ENCODE measurements at places on chromosomes 6 and 20.

DNA sequence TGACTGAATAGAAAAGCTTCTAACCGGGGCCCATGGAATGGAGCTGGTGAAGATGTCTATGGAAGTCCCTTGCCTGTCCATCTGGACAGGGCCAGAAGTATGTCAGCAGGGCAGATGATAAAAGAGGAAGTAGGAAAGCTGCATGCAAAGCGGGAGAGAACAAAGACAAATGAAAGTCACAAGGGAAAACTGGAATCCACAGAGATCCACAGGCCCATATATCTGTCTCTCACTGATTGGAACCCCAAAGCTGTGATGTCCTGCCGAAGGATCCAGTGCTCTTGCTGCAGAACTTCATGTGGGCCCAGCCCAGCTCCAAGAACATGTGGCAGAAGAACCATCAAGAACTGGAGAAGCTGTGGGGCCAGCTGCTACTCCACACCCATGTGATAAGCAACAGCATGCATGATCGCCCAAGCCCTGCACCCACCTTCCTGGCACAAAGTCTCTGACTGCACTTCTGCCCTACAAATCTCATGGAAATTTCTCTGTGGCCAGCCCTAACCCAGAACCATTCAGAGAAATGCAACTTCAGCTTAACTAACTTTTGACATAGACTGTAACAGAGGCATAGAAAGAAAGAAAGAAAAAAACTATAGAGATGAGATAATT is 716.0 kb downstream of the KIF16B start:
- no peak overlapping the region for H3K27ac ChIP-seq
- no peaks in the 10 kb centered on the region for H3K4me1 ChIP-seq
- no peaks in the 10 kb centered on the region for H3K36me3 ChIP-seq
- H3K4me3 ChIP-seq, result no peak overlapping the region
- H3K27me3 ChIP-seq, result no peaks in the 10 kb centered on the region

- H3K4me3 ChIP-seq, result no peak overlapping the region
- peaks cover 13% of the 10 kb centered on the region for H3K4me1 ChIP-seq
- no peaks in the 10 kb centered on the region for H3K36me3 ChIP-seq
Observed at GRCh38 chr20:60144974-60145527, 186.8 kb downstream of the CDH26 start.

DNA sequence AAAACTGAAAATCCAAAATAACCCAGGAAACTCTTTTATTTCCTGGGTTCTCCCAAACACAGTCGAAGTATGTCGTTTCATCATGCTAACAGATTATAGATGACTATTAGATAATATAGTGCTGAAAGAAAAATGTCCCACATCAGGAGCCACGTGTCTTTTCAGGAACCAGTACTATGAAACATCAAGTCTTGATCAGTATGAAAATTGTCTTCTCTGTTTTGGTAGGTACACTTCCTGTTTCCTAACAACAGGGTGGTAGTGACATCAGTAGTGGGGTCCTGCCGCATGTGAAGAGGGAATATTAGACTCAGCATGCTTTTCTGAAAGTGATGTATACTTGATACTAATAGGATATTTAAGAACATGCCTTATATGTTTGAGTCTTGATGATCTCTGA is 136.7 kb downstream of the HIVEP1 start:
- no peaks in the 10 kb centered on the region for H3K36me3 ChIP-seq
- DNase-seq, result no peak
- H3K27ac ChIP-seq, result no peak overlapping the region
- no peaks in the 10 kb centered on the region for H3K27me3 ChIP-seq
- no peaks in the 10 kb centered on the region for H3K4me1 ChIP-seq

- H3K27ac ChIP-seq, result no peak overlapping the region
- DNase-seq, result no peak
- no peaks in the 10 kb centered on the region for H3K4me1 ChIP-seq
- no peaks in the 10 kb centered on the region for H3K27me3 ChIP-seq
- H3K4me3 ChIP-seq, result no peak overlapping the region
- no peaks in the 10 kb centered on the region for H3K36me3 ChIP-seq
Observed at GRCh38 chr6:144155529-144155928, 5.2 kb downstream of the STX11 start.

DNA sequence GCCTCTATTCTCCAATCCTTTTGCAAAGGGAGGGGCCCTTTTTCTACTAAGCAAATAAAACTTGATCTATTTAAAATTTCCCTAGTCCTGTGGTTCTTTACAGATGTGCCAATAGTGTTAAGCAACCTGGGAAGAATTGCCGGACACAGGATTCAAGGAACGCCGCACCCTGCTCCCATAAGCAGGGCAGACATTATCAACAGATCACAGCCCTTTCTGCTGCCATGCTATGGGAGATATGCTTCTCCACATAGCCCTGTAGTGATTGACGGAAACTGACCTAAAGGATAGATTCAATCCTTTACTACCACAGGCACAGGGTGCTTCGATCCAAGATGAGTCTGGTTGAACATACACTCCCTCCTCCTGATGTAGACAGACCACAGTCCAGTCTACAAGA is 118.4 kb upstream of the TRAF3IP2 start:
- H3K4me1 ChIP-seq, result no peaks in the 10 kb centered on the region
- H3K36me3 ChIP-seq, result peaks cover 9% of the 10 kb centered on the region
- no peak overlapping the region for H3K27ac ChIP-seq
- DNase-seq, result no peak

GRCh38 chr6:73566954-73567591 is 46.2 kb upstream of the EEF1A1 start:
- H3K36me3 ChIP-seq, result no peaks in the 10 kb centered on the region
- peak overlapping the region; percentile 73 for H3K27ac ChIP-seq
- peaks cover 16% of the 10 kb centered on the region for H3K4me1 ChIP-seq

GRCh38 chr6:25655723-25656122 is 3.7 kb downstream of the SCGN start:
- no peaks in the 10 kb centered on the region for H3K4me1 ChIP-seq
- no peak overlapping the region for H3K27ac ChIP-seq
- no peaks in the 10 kb centered on the region for H3K36me3 ChIP-seq
- no peak for DNase-seq
- H3K4me3 ChIP-seq, result no peak overlapping the region
- no peaks in the 10 kb centered on the region for H3K27me3 ChIP-seq

GRCh38 chr20:10060226-10060625 is 25.4 kb downstream of the ANKEF1 start:
- H3K27me3 ChIP-seq, result no peaks in the 10 kb centered on the region
- H3K27ac ChIP-seq, result no peak overlapping the region
- no peaks in the 10 kb centered on the region for H3K4me1 ChIP-seq
- H3K36me3 ChIP-seq, result peaks cover 3% of the 10 kb centered on the region
- no peak overlapping the region for H3K4me3 ChIP-seq

GRCh38 chr6:14595751-14596150 is 478.2 kb downstream of the CD83 start:
- no peaks in the 10 kb centered on the region for H3K4me1 ChIP-seq
- H3K27ac ChIP-seq, result no peak overlapping the region
- no peak overlapping the region for H3K4me3 ChIP-seq
- H3K36me3 ChIP-seq, result no peaks in the 10 kb centered on the region

DNA sequence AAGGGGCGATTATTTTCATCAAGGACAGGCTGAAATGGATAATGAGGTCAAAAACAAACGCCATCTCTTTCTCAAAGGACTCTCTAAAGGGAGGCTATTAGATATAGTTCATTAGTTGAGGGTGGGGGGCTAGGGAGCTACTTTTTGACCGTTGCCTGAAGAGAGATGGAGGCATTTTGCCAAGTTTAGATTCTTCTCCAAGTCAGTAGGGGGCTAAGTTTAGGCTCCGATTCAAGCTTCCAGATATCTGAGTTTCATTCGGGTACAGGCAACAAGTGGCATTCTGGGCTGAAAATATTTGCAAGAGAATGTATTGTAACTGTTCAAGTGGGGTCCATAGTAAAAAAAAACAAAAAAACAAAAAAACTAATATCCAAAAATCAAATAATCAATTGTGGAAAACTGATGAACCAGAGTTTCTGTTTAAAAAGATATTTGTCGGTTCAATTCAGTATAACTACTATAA is 43.4 kb upstream of the PIM1 start:
- DNase-seq, result no peak
- no peaks in the 10 kb centered on the region for H3K36me3 ChIP-seq
- H3K4me3 ChIP-seq, result no peak overlapping the region
- peak overlapping the region; percentile 59 for H3K27ac ChIP-seq
- H3K4me1 ChIP-seq, result peaks cover 32% of the 10 kb centered on the region
- H3K27me3 ChIP-seq, result no peaks in the 10 kb centered on the region

GRCh38 chr20:13638162-13638495 is 603 bp downstream of the TASP1 start:
- peak overlapping the region; percentile 79 for H3K27ac ChIP-seq
- no peak for DNase-seq
- H3K36me3 ChIP-seq, result no peaks in the 10 kb centered on the region
- no peaks in the 10 kb centered on the region for H3K4me1 ChIP-seq

DNA sequence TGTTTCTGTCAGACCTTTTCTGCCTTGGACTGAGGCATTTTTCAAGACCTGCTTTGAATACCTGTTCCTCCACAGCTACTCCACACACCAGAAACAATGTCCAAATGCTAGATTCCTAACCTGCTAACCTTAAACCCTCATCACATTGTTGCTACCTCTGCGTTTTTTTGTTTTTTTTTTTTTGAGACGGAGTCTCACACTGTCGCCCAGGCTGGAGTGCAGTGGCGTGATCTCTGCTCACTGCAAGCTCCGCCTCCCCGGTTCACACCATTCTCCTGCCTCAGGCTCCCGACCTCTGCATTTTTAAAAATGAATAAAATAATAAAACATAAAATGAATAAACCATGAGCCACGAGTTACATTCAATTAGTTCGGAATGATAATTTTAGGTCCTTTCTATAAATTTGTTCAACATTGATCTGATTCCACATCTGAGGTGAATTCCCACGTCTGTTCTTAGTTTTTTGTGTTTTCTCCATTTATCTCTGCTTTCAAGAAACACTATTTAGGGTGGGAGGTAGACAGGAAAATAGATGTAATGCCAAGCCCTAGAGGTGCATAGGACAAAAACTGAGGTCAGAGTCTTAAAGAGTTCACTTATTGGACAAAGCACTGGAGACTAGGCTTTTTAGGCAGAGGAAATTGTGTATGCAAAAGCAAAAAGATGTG is 1.3 kb downstream of the C6orf89 start:
- DNase-seq, result no peak
- peaks cover 28% of the 10 kb centered on the region for H3K4me1 ChIP-seq
- H3K27ac ChIP-seq, result peak overlapping the region; percentile 87
- no peaks in the 10 kb centered on the region for H3K36me3 ChIP-seq
- no peaks in the 10 kb centered on the region for H3K27me3 ChIP-seq
- no peak overlapping the region for H3K4me3 ChIP-seq

GRCh38 chr6:161836643-161837448 is 563.0 kb upstream of the AGPAT4 start:
- H3K27ac ChIP-seq, result no peak overlapping the region
- H3K4me1 ChIP-seq, result no peaks in the 10 kb centered on the region
- H3K36me3 ChIP-seq, result no peaks in the 10 kb centered on the region
- H3K27me3 ChIP-seq, result no peaks in the 10 kb centered on the region

GRCh38 chr6:167541544-167541943 is 216.7 kb downstream of the TTLL2 start:
- H3K36me3 ChIP-seq, result no peaks in the 10 kb centered on the region
- H3K27ac ChIP-seq, result no peak overlapping the region
- no peaks in the 10 kb centered on the region for H3K27me3 ChIP-seq
- DNase-seq, result no peak

DNA sequence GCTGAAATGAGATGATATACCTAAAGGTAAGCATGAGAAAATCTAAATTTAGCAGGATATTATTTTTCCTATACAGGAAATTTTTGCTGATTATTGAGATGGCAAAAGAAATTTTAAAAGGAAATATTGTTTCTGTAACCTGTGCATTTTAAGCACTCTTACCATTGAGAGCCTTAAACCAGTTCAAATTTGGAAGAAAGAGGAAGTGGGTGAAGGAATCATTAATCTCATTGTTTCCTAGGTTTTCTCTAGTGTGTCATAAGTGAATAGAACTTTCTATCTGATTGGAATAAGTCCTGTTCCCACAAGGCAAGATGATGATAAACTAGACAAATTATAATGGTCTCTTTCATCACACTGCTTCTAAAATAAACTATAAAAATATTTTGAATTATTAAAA is 22.4 kb upstream of the FKBP1C start:
- no peak overlapping the region for H3K4me3 ChIP-seq
- no peaks in the 10 kb centered on the region for H3K36me3 ChIP-seq
- H3K4me1 ChIP-seq, result no peaks in the 10 kb centered on the region
- DNase-seq, result no peak
- no peak overlapping the region for H3K27ac ChIP-seq

DNA sequence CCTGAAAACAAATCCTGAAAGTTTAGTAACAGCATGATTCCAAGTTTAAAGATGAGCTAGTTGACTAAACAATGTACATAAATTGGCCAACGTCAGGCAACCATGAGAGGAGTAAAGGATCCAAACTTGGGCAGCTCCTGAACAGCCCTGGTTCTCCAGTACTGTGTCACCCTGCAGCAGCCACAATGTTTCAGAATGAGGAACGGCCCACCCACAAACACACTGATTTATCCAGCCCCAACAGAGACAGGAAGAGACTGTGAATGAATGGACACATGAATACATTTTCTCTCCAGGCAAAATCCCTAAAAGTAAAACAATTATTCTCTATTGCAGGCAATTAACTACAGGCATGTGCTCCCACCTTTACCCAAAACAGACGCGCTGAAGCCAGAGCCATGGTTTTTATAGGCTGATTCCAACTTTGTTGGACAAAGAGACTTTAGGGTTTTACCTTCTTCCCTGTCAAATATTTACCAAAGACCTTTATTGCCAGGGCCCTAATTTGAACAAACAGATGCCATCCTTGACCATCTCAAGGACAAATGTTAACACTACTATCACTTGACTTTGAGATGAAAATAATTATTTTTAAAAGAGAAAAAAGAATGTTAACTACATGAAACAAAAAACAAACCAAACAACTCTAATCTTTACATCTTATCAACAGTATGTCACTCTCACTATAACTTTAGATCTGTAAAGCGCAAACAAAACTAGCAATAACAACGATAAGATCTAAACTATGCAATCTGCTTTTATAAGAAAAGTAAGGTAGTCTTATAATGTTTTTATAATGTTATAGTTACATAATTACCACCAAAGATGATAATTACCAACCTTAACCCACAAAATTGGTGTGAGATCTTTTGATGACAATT is 22.9 kb downstream of the CNKSR3 start:
- H3K4me1 ChIP-seq, result peaks cover 20% of the 10 kb centered on the region
- H3K36me3 ChIP-seq, result no peaks in the 10 kb centered on the region
- no peak overlapping the region for H3K27ac ChIP-seq
- no peaks in the 10 kb centered on the region for H3K27me3 ChIP-seq
- H3K4me3 ChIP-seq, result no peak overlapping the region
- DNase-seq, result no peak

DNA sequence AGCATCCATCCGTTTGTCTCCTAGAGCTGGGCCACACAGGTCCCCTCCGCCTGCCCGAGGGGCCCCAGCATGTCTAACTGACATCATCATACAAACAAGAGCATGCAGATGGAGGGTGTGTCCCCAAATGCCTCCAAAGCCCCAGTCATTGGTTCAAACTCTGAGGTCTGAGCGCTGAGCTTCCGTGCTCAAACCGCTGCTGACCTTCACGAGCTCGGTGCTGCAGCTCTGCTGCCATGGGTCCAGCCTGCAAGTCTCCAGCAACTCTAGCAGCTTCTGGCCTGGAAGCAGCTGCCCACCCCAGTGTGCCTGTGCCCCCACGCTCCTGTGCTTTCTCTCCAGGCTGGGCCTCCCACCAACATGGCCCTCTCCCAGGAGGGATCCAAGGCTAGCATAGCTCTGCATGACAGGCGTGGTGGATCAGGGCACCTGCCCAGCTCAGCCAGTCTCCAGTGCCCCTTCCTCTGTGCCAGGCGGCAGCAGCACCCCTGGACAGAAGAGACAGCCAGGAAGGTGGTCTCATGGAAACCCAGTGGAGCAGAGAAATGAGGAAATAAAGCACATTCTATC is 131.6 kb upstream of the PMEPA1 start:
- H3K36me3 ChIP-seq, result no peaks in the 10 kb centered on the region
- H3K27me3 ChIP-seq, result no peaks in the 10 kb centered on the region
- peak; percentile 38 for DNase-seq
- no peak overlapping the region for H3K4me3 ChIP-seq
- no peaks in the 10 kb centered on the region for H3K4me1 ChIP-seq
- H3K27ac ChIP-seq, result no peak overlapping the region

Measured in right atrium auricular region (tissue), 2 donors.